ENCODE measurements at places on chromosomes 6 and 20. TPM values are rescaled to one million over a fixed set of nuclear protein-coding genes. Genes with fewer than 3 reads are reported as not detected.

COL9A3 gene
- 37.1 TPM for total RNA-seq

GRCh38 chr6:145887969-145888368, 73.4 kb upstream of the FBXO30 start:
- DNase-seq, result no peak

SYCP2 gene
- total RNA-seq, result 4.1 TPM

DNA sequence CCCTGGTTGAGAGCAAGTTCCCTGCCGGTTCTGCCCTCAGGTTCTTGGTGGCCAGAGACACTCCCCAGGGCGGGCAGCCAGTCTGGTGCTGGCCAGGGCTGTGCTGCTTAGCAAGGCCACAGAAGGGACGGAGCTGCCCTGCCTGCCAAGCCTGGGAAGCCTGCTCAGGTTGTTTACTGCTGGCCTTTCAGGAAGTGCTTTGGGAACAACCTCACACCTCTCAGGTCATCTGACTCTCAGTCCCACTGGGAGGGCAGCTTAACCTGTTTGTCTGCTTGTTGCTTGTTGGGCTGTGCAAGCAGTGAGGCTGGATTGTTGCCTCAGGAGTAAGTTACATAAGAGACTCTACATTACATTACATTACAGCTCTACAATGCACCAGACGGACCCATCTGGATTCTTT, 75.8 kb upstream of the AFDN start:
- no peak for DNase-seq

RFX6 gene
- total RNA-seq, result not detected

DNA sequence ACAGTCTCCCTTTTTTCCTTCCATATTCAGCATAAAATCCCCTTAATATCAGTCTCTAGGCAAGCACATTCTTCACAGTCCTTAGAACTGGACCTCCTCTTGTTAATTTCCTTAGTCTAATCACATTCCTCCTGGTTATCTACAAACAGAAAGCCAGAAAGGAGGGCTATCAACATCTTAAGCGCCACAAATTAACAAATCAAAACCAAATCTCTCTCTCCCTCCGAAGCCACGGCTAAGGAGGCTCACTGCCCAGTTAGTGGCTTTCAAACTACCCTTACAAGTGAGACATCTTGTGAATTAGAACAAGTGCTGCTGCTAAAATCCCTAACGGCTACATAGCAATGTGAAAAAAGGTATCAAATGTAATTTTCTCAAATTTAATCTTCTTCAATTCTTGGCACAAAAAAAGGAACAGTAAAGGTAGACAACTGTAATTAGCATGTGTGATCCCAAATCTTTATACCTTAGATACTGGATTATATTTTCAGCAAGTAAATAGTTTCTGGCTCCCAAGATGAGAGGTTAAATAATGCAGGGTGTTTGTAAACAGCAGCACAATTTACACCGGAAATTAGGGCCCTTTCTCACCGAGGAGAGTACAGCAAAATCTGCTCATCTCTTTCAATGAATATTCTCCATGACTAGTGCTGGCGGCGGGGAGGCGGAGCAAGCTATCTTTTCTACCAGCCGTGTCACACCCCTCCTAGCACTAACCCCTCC, 1.4 kb upstream of the TRIM39 start:
- DNase-seq, result no peak

DNA sequence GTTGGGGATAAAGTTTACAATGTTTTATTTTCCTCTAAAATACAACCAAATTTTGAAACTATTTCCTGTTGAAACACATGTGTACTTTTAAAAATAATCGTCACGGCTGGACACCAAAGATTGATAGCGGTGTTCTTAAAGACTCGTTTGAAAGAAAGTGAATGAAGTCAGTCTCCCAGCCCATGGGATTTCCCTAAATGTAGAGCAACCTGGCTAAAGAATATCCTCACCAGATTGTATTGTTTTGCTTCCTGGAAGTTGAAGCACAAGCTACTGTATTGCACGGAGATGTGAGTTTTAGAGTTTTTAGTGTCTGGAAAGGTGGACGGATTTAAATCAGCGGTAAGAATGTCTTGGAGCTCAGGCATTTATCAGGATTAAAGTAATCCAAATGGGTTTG, 189.5 kb downstream of the THBS2 start:
- DNase-seq, result no peak

CHRNA4 gene
- 7.8 TPM for total RNA-seq

DNA sequence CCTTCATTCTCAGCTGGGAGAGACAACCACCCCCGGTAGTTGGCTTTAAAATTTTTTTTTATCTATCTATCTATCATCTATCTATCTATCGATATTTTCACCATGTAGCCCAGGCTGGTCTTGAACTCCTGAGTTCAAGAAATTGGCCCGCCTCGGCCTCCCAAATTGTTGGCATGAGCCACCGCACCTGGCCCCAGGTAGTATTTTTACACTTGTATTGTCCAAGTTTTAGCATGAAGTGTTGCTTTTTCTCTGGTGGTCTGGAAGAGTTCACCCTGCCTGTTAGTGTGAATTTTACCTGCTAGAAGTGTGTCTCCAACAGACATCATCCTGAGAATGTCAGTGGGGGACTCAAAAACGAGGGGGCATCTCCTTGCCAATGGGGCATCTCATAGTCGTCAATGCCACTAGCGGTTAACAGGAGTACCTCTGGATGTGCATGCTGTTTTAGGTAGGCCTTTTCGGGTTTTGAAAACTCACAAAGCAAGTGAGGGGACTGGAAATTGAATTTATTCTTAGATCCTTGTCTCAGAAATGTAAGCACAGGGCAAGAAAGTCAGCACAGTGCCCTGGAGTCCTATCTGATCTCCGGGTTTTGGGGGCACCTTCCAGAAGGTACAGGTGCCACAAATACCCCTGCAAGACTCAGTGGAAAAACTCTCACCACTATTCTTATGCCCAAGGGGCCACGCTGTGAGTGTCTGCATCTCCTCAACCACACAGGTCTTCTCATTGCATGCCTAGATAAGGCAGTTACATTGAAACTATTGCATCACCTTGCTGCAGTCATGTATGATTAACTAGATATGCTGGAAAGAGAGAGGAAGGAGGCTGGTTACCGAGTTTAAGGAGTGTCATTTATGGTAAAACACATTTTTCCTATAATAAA, 37.1 kb downstream of the TNFAIP3 start:
- no peak for DNase-seq

GRCh38 chr6:71452697-71453370, 164.2 kb downstream of the OGFRL1 start:
- DNase-seq, result no peak

CCN5 gene
- total RNA-seq, result not detected

DPPA5 gene
- not detected for total RNA-seq

- DNase-seq, result no peak
These were observed 307 bp downstream of the RANBP9 start for GRCh38 chr6:13711324-13711732.

COL21A1 gene
- total RNA-seq, result 1.9 TPM

DNA sequence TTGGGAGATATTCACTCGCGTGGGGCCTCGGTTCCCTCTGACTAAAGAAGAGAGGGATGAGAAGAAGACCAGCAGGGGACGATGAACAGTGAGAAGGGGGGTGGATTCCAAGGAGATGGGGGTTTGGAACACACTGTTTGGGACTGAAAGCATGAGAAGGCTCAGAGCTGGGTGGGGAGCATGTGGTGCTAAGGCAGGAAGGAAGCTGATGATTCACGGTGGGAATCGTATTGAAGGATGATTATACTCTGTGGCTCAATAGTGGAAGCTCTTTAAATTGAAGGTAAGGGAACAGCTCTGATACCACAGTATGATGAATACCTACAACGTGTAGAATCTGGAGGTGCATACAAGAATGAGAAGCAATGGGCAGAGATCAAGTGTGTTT, 117.5 kb upstream of the KCNK16 start:
- no peak for DNase-seq

FAM217A gene
- not detected for total RNA-seq

DNA sequence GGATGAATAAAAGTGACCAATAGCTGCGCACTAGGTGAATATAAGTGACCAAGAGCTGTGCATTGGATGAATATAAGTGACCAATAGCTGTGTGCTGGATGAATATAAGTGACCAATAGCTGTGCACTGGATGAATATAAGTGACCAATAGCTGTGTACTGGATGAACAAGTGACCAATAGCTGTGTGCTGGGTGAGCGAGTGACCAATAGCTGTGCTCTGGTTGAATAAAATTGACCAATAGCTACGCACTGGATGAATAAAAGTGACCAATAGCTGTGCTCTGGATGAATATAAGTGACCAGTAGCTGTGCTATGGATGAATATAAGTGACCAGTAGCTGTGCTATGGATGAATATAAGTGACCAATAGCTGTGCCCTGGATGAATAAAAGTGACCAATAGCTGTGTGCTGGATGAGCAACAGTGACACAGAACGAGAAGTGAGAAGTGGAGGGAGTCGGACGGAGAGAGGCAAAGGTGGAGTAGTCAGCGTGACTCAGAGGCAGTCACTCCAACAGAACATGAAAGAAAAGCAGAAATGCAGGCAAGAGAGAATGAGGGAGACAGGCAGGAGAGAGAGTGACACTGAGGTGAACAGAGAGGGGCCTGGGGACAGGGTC, 38.5 kb downstream of the RBM38 start:
- DNase-seq, result no peak

DNA sequence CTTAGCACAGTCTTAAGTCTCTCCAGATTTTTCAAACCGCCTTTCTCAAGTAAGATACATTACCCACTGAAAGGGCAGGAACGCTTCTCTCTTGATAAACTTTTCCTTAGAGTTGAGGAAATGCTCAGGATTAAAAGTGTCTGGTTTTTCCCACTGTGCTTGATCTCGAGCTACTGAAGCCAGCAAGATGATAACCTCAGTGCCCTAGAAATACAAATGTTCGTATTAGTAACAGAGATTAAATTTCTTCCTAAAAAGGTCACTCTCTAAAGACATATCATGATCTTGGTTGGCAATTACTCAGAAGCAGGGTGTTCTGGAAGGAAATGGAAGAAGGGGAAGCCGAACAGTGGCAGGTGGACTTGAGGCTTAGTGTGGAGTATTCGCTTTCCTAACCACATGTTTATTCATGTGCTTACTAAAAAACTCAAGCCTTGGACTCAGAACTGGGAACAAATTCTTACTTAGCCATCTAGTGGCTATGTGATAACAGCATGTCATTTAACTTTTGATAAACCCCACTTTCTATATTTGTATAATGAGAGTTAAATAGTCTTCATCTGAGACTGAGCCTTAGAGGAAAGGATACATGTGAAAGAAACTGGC, 20.1 kb downstream of the C6orf141 start:
- DNase-seq, result no peak

DNA sequence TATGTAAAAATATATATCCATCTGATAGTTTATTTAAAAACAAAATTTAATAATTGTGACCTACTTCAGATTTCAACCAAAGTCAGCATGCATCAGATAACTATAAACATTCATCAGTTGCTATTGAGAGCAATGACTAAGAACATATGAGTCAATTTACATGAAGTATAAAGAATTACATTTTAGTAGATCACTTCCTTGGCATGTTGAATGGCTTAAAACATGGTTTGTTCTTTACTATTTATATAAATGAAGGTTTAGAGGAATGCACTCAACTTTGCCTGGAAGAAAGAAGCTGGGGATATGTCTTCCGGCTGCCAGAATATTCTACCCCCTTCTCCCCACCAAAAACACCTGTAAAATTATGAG, 6.4 kb upstream of the FAM217A start:
- DNase-seq, result no peak

- no peak for DNase-seq
These were observed 283.5 kb downstream of the KHDC1L start for GRCh38 chr6:72941751-72942150.

- DNase-seq, result no peak
These were observed 7.7 kb upstream of the FOXF2 start for GRCh38 chr6:1381481-1382330.

- DNase-seq, result no peak
These were observed 84.3 kb upstream of the RALY start for GRCh38 chr20:33909331-33909921.

COX4I2 gene
- not detected for total RNA-seq

- DNase-seq, result no peak
These were observed 169.9 kb downstream of the QRSL1 start for GRCh38 chr6:106799031-106799894.

Measured in occipital lobe (tissue), 3 donors.